B cell (primary cell): ENCODE measurements at places on chromosomes 7 and 10. TPM values are rescaled to one million over a fixed set of nuclear protein-coding genes. Genes with fewer than 3 reads are reported as not detected.
A peak's percentile ranks its signal among the peaks of the same experiment; 100 is the strongest.

ABCB4 gene
- 40.0 and 45.0 TPM in 2 replicates for total RNA-seq

GOLGA7B gene
- total RNA-seq: not detected in 2 replicates

DNA sequence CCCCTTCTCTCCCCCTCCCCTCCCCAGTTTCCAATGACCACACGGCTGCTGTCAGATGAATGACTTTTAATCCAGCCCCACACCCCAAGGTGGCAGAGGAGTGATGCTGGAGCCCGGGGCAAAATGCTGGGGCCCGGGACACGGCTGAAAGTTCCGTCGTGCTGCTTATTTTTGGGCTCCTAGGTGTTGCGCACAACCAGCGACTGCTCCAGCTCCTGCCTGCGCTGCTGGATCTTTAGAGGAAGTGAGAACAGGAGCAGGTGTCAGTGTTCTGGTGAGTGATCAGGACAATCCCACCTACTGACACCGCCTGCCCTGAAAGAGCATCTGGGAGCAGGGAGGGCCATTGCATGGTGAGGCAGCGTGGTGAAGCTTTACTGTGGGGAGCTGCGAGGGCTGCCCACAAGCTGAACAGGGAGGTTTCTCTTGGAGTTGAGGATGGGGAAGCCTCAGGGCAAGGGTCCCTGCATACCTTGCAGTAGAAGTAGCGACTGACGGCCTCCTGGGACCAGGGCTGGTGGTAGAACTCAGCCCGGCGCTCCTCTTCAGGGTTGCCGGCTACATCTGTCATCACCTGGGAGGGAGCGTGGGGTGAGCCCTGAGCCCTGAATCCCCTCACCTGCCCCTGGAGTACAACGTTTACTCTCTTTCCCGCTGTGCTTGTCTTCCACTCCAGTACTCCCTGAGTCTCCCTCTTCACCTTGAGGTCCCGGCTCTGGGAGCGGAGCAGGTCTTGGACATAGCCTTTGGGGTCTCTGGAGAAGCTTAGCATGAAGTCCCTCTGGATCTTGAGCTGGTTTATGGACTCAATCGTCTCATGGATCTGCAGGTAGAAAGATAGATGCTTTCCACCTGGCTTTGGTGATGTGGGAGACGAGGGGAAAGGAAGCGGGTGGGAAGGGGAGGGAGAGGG, 6.9 kb downstream of the CHPF2 start:
- no peak overlapping the region for H3K4me3 ChIP-seq
- H3K27me3 ChIP-seq: no peaks in the 10 kb centered on the region
- no peak for DNase-seq
- no peak overlapping the region for H3K27ac ChIP-seq

NUTM2D gene
- 4.2 and 5.1 TPM in 2 replicates for total RNA-seq

- H3K4me3 ChIP-seq: no peak overlapping the region
- no peak for DNase-seq
Observed at GRCh38 chr7:5303591-5304505, 21.1 kb downstream of the SLC29A4 start.

NEUROD6 gene
- total RNA-seq: not detected in 2 replicates

- no peak overlapping the region for H3K4me3 ChIP-seq
- H3K27ac ChIP-seq: no peak overlapping the region
- DNase-seq: no peak
Observed at GRCh38 chr10:98224996-98225395, 43.0 kb downstream of the LOXL4 start.

DNA sequence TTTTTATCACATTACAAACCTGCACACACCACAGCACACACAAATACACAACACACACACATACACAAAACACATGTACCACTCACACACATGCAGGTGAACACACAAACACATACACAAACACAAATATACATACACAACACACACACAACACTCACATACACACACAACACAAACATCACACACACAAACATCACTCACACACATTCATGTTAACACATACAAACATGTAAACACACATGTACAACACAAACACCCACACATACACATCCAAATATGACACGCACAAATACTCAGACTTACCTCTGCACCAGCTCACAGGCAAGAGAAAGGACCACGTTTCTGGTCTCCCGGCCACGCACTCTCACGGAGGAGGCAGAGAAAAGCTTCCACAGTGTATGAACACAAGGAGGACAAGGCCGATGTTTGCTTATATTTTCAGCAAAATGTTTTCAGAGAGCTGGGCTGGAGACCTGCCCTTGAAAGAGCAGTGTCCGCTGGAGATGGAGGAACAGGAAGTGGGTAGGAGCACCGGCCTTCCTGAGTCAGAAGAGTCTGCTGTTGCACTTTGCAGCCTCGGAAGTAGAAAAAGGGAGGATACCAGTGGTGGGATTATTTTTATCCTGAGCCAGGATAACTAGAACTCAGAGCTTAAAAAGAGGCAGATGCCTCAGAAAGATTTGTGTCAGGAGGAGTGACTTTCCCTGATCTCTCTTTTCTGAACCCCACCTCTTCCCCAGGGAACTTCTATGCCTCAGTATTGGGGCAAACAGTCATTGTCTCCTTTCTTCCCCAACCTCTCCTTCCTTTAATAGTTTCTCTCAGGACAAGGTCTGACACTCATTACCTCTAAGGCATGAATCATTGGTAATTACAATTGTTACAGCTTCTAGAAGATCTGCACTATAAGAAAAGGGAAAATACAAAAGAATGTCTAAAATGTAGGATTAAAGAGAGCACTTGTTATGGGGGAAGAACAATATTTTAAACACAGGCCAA, at the start of gene GIMAP6:
TSS of gene GIMAP6 (minus strand) at position 520 of the 999 bp plus-strand sequence. CDS start 2,243 bp downstream, outside the sequence.
- H3K4me1 ChIP-seq: peaks cover 9% of the 10 kb centered on the region
- no peak within 1 kb of the TSS for H3K27ac ChIP-seq
- no peaks in the 10 kb centered on the region for H3K27me3 ChIP-seq
- H3K4me3 ChIP-seq: peak within 1 kb of the TSS; percentile 21
- DNase-seq: peak; percentile 11

DNA sequence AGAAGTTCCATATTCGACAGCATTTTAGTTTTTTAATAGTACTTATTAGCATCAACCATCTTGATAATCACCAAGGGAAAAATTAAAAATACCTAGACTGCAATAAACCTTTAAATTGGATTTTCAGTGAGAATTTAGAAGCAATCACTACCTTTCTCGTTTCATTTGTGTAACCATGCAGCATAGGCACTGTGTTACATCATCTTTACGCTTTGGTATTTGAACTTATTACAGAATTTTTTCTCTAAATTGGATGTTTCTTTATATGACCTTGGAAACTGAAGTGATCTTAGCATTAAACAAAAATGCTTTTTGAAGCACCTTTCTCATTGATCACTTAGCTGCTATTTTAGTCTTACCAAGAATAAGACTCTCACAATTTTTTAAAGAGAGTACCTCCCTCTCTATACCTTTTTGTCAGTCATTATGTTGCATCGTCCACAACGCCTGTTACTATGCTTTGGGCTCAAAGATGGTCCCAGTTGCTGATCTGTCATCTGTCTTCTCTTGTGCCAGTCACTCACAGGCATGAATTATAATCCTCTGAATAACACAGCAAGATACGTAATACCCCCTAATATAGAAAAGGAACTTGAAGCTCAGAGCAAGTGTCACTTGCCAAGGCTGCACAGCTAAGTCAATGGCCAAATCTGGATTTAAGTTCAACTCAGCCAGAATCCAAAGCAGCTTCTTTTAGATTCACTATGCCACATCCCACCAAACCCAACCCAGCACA, 19.6 kb upstream of the ASCC1 start:
- H3K27ac ChIP-seq: peak overlapping the region; percentile 28
- no peaks in the 10 kb centered on the region for H3K27me3 ChIP-seq
- peaks cover 45% of the 10 kb centered on the region for H3K36me3 ChIP-seq
- DNase-seq: no peak
- H3K4me3 ChIP-seq: no peak overlapping the region

GRCh38 chr10:52598936-52599335, 173.6 kb downstream of the MBL2 start:
- no peaks in the 10 kb centered on the region for H3K36me3 ChIP-seq
- no peak overlapping the region for H3K27ac ChIP-seq
- no peak overlapping the region for H3K4me3 ChIP-seq
- no peaks in the 10 kb centered on the region for H3K27me3 ChIP-seq
- H3K4me1 ChIP-seq: no peaks in the 10 kb centered on the region
- no peak for DNase-seq

- H3K4me3 ChIP-seq: no peak overlapping the region
- H3K27me3 ChIP-seq: no peaks in the 10 kb centered on the region
- no peak for DNase-seq
- H3K27ac ChIP-seq: no peak overlapping the region
- no peaks in the 10 kb centered on the region for H3K4me1 ChIP-seq
Observed at GRCh38 chr10:29888321-29888720, 171.1 kb downstream of the JCAD start.

- no peak for DNase-seq
- H3K4me1 ChIP-seq: no peaks in the 10 kb centered on the region
- no peak overlapping the region for H3K27ac ChIP-seq
- no peak overlapping the region for H3K4me3 ChIP-seq
- no peaks in the 10 kb centered on the region for H3K27me3 ChIP-seq
- no peaks in the 10 kb centered on the region for H3K36me3 ChIP-seq
Observed at GRCh38 chr10:57482259-57482658, 785.4 kb downstream of the IPMK start.

DNA sequence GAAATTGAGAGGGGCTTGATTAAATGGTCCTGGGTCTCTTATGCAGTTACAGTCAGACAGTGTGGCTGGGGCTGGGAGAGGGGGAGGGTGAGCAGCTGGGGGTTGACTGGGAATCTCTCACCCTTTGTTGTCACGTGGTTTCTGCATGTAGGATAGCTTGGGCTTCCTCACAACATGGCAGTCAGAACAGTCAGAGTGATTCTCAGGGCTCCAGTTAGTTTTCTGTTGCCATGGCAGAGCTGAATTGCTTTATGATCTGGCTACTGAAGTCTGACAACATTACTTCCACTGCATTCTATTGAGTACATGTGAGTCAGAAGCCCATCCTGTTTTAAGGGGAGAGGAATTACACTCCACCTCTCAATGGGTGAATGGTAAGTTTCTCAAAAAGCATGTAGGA, 102.7 kb downstream of the WDR11 start:
- no peaks in the 10 kb centered on the region for H3K36me3 ChIP-seq
- H3K27ac ChIP-seq: no peak overlapping the region
- H3K4me1 ChIP-seq: peaks cover 12% of the 10 kb centered on the region
- H3K27me3 ChIP-seq: no peaks in the 10 kb centered on the region
- DNase-seq: no peak

DNA sequence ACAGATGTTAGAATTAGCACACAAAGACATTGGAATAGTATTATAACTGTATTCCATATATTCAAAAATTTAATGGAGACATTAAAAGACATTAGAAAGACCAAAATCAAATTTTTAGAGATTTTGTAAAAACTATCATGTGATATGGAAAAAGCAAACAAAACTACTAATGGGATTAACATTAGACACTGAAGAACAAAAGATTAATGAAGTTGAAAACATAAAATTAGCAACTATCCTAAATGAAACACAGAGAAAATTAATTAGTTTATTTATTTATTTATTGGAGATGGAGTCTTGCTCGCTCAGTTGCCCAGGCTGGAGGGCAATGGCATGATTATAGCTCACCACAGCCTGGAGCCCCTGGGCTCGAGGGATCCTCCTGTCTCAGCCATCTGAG, 158.8 kb downstream of the DOCK4 start:
- no peaks in the 10 kb centered on the region for H3K4me1 ChIP-seq
- DNase-seq: no peak

GRCh38 chr10:47067949-47068940, 157.0 kb downstream of the PTPN20 start:
- no peak for DNase-seq
- no peak overlapping the region for H3K4me3 ChIP-seq
- H3K4me1 ChIP-seq: no peaks in the 10 kb centered on the region
- H3K27me3 ChIP-seq: no peaks in the 10 kb centered on the region

CHN2 gene
- total RNA-seq: 0.86 and 2.9 TPM in 2 replicates

- peak; percentile 10 for DNase-seq
- no peaks in the 10 kb centered on the region for H3K36me3 ChIP-seq
- H3K27ac ChIP-seq: no peak overlapping the region
- H3K4me3 ChIP-seq: no peak overlapping the region
Observed at GRCh38 chr7:91636129-91636724, 244.3 kb downstream of the MTERF1 start.

- H3K36me3 ChIP-seq: no peaks in the 10 kb centered on the region
- H3K4me1 ChIP-seq: peaks cover 33% of the 10 kb centered on the region
- DNase-seq: no peak
- peaks cover 11% of the 10 kb centered on the region for H3K27me3 ChIP-seq
- no peak overlapping the region for H3K27ac ChIP-seq
Observed at GRCh38 chr10:13708256-13708990, 121.7 kb downstream of the PRPF18 start.

- H3K27ac ChIP-seq: no peak overlapping the region
- H3K27me3 ChIP-seq: no peaks in the 10 kb centered on the region
- DNase-seq: no peak
- H3K36me3 ChIP-seq: no peaks in the 10 kb centered on the region
Observed at GRCh38 chr10:12549297-12549696, 199.9 kb downstream of the CAMK1D start.

- no peak overlapping the region for H3K27ac ChIP-seq
- no peak for DNase-seq
- no peaks in the 10 kb centered on the region for H3K36me3 ChIP-seq
- H3K4me3 ChIP-seq: no peak overlapping the region
- H3K27me3 ChIP-seq: no peaks in the 10 kb centered on the region
- no peaks in the 10 kb centered on the region for H3K4me1 ChIP-seq
Observed at GRCh38 chr7:89618274-89618673, 536.0 kb upstream of the STEAP1 start.

DNA sequence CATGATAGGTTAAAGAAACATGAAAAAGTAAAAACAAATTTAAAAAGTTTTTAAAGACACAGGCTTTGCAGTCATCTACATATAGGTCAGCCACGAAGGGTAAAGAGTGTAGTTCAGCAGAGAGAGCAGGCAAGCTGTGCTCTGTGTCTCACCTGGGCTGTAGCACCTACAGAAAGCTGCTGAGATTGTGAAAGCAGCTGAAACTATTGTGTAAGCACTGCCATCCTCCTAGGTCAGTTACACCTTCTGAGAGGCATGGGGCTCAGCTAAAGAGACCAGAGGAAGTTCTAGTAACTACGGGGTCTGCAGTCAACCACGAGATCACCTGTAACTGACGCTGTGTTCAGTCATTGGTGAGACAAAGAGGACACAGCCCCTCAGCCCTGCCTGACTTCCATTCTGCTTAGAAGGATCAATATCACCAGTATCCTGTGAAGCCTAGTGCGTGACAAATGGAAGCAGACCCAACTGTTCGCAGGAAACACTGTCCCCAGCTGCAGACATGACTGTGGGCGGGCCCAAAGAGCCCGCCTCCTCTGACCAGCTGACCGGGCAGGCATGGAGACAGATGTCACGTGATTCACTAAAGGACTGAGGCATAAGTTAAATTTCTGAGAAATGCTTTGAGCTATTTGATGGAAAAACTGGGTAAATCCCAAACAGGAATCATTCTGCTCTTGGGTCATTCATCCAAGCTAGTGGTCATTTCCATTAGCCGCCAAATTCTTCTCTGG, 87.9 kb downstream of the EBF3 start:
- H3K4me3 ChIP-seq: no peak overlapping the region
- no peak overlapping the region for H3K27ac ChIP-seq
- no peaks in the 10 kb centered on the region for H3K27me3 ChIP-seq
- DNase-seq: no peak
- no peaks in the 10 kb centered on the region for H3K4me1 ChIP-seq
- H3K36me3 ChIP-seq: no peaks in the 10 kb centered on the region

LRRC17 gene
- total RNA-seq: 0.53 and 0.86 TPM in 2 replicates
